ENCODE measurements at places on chromosomes 2 and 18. TPM values are rescaled to one million over a fixed set of nuclear protein-coding genes. Genes with fewer than 3 reads are reported as not detected.

- DNase-seq = no peak
Observed at GRCh38 chr2:120393456-120393855, 47.5 kb downstream of the INHBB start.

- no peak for DNase-seq
Observed at GRCh38 chr2:204108781-204109295, 172.3 kb downstream of the ICOS start.

DNA sequence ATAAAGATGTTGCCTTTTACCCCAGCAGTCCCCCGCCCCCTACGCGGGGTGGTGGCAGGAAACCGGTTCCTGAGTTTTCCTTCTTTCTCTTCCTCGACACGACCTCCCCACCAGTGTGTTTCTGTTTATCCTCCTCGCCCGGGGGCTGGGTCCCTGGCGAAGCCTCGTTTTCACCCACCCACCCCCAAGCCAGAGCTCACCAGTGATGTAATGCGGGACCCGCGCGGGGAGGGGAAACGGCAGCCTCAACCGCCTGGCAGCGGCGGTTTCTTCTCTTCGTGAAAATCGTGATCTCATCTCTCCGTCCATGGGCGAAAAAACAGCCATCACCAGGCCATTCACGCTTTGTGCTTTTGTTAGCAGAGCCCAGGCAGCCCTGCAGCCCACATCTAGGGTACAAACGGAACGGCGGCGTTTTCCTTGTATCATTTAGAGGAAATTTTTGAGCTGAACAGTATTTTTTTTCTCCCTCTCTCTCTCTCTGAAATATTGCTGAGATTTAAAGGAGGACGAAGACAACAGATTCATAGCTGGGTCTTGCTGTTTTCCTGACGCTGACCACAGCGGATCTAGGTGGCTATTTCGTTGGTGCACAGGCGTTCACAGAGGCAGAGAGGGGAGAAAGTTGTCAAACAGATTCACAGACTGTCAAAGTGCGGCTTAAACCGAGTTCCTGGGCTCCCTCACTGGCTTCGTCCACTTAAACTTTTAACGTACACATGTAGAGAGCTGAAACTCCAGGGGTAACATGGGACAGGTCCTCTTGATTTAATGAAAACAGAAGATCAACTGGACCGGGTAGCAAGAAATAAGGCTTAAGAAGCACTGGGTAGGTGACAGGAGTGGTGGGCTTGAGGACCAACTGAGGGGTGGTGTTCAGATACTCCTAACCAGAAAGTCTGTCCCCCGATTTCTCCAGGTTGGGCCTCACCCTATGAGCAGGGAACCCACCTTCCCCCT lies 21.9 kb upstream of the PAX3 start:
- no peak for DNase-seq

DNA sequence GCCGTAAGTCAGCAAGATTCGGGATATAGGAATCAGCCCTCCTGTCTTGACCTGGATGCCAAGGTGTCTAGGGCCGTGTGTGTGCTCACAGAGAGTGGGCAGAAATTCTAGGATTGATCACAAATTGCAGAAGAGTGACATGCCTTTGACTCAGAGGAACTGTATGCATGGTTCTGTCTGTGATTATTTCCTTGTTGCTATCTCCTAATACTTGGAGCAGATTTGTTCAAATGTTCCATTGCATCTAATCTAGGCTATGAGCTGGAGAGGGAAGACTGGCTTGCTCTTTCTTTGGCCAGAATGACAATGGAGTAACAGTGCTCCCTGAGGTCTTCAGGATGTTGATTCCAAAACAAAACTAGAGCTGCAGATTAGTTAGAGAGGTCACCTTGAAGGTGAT lies 115.0 kb downstream of the EN1 start:
- no peak for DNase-seq

DNA sequence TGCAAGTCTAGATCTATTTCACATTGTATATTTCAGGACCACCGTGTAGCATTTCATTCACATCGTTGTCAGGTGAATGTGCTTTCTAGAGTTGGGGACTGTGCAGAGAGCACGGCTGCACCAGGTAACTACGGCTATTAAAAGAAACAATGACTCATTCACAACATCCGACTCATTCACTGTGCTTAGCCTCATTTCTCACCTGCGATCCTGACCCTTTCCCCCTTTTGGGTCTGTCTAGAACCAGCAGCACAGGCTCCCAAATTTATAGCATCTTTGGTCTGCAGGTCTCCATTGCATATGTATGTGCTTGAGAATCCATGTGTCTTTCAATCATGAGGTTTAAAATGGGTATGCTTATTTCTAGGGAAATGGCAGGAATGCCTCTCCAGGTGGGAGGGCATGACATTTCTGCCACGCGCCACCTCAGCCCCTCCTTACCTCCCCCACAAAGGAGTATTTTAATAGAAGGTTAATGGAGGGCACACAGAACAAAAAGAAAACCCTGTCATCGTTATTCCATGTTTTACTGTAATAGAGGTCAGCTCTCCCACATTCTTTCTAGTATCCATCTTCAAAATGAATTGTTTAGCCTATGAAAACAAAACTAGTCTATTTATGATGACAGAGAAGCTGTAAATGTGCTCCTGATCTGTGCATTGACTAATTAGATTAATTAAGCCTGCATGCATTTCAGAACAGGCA lies 246.7 kb upstream of the EPHA4 start:
- DNase-seq = peak; percentile 41

- no peak for DNase-seq
Observed at GRCh38 chr2:125643585-125643984, 1012.4 kb upstream of the GYPC start.

DNA sequence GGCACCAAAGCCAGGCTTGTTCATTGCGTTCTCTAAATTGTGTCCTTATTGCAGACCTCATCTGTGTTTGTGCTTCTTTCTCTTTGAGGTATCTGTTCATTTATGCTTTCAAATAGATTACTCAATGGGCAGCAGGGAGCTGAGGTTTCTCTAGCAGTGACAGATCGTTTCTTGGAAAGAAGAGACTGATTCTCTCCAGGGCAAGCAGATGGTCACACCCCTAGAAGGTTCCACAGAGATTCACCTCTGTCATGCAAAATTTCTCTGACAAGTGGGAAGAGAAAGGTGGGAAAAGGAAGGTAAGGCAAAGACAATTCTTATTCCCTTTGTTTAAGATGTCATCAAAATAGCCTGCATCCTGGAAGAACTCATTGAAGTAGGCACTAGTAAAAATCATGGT lies 14.0 kb downstream of the DLGAP1 start:
- no peak for DNase-seq

- DNase-seq = peak; percentile 69
Observed at GRCh38 chr2:175187378-175187777, 5.9 kb upstream of the ATP5MC3 start.

GRCh38 chr2:176812246-176812775 lies 400.3 kb upstream of the HNRNPA3 start:
- no peak for DNase-seq

DNA sequence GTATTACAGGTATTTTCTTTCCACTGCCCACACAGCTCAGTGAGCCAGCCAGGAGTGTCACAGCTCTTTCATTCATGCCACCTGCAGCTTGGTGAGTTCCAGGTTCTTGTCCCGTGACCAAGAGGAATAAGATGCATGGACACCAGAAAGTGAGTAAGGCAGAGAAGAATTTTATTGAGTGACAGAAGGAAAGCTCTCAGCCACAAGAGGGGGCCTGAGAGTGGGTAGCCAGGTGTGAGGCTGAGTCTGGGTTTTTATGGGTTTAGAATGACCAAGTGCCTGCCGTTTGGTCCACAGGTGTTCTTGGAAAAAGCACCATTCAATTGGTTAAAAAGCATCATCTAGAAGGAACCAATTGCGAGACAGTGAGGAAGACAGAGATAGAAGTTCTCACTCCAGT lies 1097.1 kb upstream of the SLC39A10 start:
- DNase-seq = no peak

- DNase-seq = no peak
Observed at GRCh38 chr2:236928380-236929037, 157.2 kb upstream of the COPS8 start.

GRCh38 chr2:68659081-68659480 lies 15.7 kb downstream of the PROKR1 start:
- DNase-seq = no peak

GRCh38 chr2:64359171-64359891 lies 94.6 kb upstream of the LGALSL start:
- no peak for DNase-seq

DNA sequence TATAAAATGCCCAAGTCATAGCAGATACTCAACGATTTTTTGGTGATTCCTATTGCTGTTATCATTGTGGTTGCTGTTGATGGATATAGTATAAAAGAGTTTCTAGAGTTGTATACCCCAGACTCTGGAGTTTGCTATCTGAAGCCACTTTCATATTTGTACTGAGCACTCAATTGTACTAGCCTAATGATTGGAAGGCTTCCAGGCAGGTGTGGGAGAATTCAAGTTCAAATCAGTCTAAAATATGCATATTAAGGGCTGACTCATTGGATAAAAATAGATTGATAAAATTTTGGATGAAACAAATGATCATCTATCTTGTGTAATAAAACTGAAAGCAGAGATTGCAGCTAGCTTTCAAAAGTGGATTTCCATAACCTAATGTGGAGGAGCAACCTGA lies 122.9 kb downstream of the NEB start:
- no peak for DNase-seq

- no peak for DNase-seq
Observed at GRCh38 chr2:60025496-60025895, 528.0 kb downstream of the BCL11A start.

GRCh38 chr2:215895330-215895729 lies 118.0 kb downstream of the MREG start:
- DNase-seq = no peak

GRCh38 chr2:179275253-179276012 lies 10.8 kb upstream of the SESTD1 start:
- no peak for DNase-seq

GRCh38 chr2:102975996-102976975 lies 214.5 kb downstream of the TMEM182 start:
- DNase-seq = peak; percentile 60

GRCh38 chr2:200081236-200081635 lies 125.9 kb downstream of the MAIP1 start:
- no peak for DNase-seq

- DNase-seq = peak; percentile 99
Observed at GRCh38 chr2:72115110-72116080, 32.3 kb downstream of the CYP26B1 start.

- DNase-seq = no peak
Observed at GRCh38 chr18:22176420-22177326, 7.3 kb downstream of the GATA6 start.

- peak; percentile 92 for DNase-seq
Observed at GRCh38 chr2:191566344-191566743, 111.6 kb upstream of the NABP1 start.

GRCh38 chr2:137928547-137929518 lies 35.4 kb upstream of the HNMT start:
- DNase-seq = peak; percentile 72

Gene SCN3A
- total RNA-seq = 0.12 TPM

Gene TXNDC2
- 0.87 TPM for total RNA-seq

Gene LRRTM1
- total RNA-seq = not detected

Gene VAMP8
- total RNA-seq = 141 TPM

Gene TMEM163
- total RNA-seq = 0.12 TPM

Gene SULT1C4
- total RNA-seq = not detected

Gene HTR2B
- total RNA-seq = not detected

Gene DARS1
- total RNA-seq = 56.7 TPM

Gene MRPL33
- 110 TPM for total RNA-seq

Gene POTEI
- not detected for total RNA-seq

Gene NAT8
- total RNA-seq = not detected

Gene ERFE
- 7.4 TPM for total RNA-seq

Gene SERPINE2
- total RNA-seq = 18.8 TPM

Gene LRP2
- total RNA-seq = not detected

Measured in PC-3 (cell line).